ENCODE measurements at places on chromosomes 2 and 18.

DNA sequence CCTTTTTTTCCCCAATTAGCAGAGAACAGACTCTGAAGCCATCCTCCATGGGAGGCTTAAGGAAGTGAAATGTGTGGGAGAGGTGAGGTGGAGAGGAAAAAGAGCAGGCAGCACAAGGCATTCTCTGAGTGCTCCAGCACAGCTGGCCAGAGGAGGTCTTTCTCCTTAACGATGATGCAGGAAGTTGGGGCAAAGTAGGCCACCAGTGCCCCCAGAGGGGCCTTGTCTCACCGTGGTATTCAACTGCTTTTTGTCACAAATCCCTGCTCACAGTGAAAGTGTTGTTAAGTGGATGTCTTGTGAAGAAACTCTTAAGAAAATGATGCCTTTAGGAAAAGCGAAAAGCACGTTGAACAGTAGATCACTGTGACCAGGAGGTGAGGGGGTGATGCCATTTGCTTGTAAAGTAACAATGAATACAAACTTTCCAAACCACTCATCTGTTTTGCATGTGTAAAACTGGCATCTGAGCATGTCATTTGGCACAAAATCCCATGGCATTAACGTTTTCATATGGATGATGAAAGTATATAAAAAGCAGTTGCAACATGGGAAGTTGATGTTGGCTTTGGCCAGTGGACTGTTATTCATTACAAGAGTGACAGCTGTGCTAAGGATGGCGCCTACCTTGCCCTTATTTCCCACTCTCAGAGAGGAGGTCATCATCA lies 49.2 kb upstream of the CDC42EP3 start:
- DNase-seq, result no peak

- DNase-seq, result no peak
These were observed 96.8 kb downstream of the SNTG2 start for GRCh38 chr2:1047485-1047884.

- no peak for DNase-seq
These were observed 37.8 kb upstream of the POU3F3 start for GRCh38 chr2:104816143-104816542.

DNA sequence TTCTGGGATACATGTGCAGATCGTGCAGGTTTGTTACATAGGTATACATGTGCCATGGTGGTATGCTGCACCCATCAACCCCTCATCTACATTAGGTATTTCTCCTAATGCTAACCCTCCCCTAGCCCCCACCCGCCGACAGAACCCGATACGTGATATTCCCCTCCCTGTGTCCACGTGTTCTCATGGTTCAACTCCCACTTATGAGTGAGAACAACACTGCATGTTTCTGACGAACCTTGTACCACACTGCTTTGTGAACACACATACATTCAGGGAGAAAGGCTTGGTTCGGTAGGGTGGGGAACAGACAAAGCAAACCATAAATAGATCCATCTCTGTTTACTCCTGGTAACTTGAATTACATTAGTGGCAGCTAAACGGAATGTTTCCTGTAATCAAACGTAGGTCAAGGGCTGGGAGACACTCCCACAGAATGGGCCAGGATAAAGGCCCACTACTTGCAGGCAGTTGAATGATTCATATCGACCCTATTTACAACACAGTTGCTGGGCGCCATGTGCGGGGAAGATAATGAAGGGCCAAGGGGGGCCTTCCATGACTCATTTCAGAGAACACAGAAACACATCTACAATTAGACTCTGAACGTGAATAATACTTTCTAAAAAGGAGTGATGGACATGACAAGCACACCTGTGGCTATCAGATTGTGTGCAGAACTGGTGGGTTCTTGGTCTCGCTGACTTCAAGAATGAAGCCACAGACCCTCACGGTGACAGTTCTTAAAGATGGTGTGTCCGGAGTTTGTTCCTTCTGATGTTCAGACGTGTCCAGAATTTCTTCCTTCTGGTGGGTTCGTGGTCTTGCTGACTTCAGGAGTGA lies 56.8 kb upstream of the KIDINS220 start:
- DNase-seq, result no peak

DNA sequence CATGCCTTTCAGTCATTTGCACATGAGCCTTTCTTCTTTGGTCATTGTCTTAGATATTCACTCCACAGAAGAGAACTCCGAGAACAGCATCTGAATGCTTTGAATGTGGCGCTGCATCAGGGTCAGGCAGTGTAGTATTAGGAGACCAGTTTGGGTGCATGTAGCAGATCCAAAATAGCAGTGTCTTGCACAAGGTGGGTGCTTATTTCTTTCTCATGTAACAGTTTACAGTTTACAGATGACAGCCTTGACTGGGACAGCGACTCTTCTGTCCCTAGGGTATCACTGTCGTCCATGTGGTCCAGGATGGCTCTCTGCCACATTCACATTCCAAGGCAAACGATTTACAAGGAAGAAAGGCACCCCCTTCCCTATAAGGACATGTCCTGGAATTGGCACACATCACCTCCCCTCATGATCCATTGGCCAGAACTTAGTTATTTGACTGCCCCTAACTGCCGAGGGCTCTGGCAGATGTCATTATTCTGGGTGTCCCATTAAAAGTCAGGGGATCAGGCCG lies 101.0 kb downstream of the STPG4 start:
- no peak for DNase-seq

DNA sequence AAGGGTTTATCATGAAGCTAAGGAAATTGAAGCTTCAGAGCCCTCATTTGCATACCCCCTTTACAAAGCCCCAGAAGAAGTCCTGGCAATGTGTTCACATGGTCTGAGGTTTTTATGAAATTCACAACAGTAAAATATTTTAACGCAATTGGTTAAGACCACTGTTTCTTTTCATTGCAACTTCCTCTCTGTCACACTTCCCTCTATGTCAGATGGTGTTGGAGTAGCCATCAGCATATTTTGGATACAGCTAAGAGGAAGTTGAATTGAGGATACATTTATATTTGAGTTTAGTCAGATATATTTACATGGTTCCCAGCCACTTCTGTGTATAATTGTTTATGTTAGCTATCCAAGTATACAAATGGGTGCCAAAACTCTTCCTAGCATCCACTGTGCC lies 170.0 kb downstream of the TXNL1 start:
- DNase-seq, result no peak

DNA sequence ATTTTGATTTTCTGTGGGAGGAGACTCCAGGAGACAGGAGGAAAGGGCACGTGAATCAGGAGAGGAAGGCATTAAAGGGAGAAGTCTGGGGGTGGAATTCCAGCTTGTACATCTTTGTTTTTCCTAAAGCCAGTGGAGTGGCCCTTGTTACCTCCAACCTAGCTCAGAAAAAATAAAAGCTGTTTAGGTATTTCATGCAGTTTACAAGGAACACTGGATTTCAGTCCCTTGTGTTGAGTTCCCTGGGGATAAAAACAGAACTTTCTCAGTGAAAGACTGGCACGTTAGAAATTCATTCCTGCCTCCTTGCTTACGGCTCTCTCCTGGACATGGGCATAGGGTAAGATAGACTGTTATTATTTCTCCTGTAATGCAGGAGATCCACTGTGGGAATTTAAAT lies 170.2 kb downstream of the ZEB2 start:
- DNase-seq, result no peak

DNA sequence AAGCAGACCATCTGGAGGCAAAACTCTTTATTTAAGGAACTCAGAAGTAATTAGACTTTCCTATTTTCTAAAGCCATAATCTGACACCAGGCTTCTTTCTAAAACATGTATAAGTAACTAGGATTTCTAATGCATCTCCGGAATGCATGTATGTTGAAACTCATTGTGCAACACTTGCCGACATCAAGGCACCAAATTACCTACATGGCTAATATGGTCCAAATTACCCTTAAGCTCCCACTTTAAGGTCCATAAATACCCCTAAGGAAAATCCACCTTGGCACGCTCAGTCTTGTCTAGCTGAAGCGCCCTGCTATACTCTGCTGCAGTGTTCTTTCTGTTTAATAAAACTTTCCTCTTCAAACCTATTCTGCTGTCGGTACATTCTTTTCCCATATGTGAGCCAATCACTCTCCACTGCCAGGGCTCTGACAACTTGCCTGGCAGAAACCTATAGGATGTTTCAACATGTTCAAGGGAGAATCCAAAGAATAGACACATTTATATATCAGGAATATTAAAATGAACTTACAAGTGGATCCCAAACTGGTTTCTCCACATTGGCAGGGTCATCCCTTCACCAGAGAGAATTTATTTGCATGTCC lies 171.9 kb downstream of the GALNT1 start:
- no peak for DNase-seq

- peak; percentile 63 for DNase-seq
These were observed 114.5 kb downstream of the INSIG2 start for GRCh38 chr2:118202707-118203303.

DNA sequence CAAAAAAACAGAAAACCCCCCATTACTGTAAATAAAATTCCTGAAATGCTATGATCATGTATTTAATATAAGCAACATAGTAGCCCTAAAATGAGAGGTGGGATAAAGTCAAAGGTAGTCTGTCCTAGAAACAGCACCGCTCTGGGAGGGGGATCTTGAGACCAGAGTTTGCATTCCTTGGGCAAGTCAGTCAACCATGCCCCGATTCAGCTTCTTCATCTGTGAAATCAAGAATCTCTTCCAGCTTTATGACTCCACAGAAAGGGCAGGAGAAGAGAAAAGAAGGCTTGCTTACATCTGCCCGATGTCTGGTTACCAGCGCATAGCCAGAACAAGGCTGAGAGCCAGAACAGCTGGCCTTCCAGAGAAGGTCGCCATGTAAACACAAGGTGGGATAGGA lies 2.1 kb upstream of the FBLN7 start:
- DNase-seq, result no peak

DNA sequence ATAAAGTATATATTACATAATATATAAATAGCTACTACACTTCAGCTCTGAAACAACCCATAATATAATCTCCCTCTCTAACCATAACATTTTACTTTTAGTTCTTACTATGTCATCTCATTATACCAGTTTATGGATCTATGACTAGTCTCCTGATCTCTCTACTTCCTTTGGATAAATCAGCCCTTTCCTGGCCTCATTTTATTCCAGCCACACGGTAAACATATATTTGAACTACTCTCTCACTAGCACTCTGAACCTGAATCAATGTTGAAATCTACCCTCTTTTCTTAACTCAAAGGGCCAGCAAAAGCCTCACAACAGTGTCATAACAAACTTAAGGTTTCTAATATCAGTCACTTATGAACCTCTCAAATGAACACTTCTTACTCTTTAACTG lies 62.6 kb downstream of the BAZ2B start:
- no peak for DNase-seq

GRCh38 chr2:106185475-106186184 lies 8.5 kb downstream of the UXS1 start:
- DNase-seq, result no peak

DNA sequence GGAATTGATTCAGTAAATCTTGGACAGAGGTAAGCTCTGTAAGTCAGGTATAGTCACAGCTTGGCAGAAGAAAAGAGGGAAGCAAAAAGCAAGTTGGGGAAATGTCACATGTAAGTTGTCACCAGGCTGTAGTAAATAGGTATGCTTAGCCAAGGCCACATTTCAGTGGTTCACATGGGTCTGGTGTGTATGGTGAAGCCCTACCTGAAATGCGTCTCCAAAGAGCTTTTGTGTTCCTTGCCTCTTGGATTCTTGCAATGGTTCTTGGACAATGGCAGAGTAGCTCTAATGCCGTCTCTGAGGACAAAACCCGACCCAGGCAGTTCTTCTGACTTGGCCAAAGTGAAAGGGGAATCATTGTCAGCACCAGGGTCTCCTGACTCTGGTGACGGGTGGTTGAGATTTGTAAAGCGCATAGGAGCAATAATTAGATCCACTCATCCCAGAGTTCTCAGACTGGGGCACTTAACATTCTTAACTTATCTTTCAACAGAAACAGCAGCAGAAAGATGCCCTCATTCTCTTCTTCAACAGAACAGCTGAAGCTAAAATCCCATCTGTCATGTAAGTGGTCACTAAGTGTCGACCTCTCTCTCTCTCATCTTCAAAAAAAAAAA lies 34.4 kb upstream of the RPL37A start:
- DNase-seq, result no peak

DNA sequence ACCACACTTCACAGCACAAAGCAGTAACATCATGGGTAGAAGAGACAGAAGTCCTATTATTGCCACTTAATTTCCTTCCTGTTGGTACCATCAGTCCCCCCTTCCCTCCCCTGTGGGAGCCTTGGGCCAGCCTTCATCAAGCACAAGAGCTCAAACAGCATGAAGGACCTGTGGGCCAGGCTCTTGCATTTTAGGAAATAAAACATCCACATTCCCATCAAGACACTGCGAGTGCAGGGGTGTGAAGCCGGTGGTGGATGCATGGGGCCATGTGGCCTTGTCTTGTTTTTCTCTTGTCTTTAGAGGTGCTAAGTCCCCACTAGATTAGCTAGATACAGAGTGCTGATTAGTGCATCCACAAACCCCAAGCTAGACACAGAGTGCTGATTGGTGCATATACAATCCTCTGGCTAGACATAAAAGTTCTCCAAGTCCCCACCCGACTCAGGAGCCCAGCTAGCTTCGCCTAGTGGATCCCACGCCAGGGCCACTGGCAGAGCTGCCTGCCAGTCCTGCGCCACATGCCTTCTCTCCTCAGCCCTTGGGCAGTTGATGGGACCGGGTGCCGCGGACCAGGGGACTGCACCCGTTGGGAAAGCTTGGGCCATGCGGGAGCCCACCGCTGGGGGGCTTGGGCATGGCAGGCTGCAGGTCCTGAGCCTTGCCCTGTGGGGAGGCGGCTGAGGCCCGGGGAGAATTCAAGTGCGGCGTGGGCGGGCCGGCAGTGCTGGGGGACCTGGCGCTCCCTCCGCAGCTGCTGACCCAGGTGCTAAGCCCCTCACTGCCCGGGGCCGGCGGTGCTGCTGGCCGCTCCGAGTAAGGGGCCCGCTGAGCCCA lies 14.7 kb upstream of the PXDN start:
- peak; percentile 15 for DNase-seq

DNA sequence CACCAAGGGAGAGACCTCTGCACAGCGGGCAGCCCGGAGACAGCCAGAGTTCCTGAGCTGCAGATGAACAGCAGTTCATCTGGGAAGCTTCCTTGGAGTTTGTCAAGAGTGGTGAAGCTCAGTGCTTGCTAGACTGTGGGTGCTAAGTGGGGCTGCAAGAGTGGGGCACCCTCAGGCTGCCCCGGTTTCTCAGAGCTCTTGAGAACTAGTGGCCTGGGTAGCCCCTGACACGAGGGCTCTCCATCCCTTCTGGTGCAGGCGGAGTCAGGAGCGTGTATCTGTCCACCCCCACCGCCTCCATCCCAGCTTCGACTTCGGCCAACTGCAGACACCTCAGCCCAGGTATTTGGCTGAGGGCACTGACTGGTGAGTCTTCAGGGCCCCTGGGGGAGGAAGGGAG lies 222.0 kb downstream of the LOXHD1 start:
- no peak for DNase-seq

All from right forelimb (tissue), 1 donor.